Activated gamma-delta T cell treated with Interleukin-2 at 50 U/mL for 16 hours (primary cell): ENCODE measurements at places on chromosomes 13 and 19.

- DNase-seq = no peak
These were observed 68.9 kb upstream of the ZNF835 start for GRCh38 chr19:56740501-56740900.

DNA sequence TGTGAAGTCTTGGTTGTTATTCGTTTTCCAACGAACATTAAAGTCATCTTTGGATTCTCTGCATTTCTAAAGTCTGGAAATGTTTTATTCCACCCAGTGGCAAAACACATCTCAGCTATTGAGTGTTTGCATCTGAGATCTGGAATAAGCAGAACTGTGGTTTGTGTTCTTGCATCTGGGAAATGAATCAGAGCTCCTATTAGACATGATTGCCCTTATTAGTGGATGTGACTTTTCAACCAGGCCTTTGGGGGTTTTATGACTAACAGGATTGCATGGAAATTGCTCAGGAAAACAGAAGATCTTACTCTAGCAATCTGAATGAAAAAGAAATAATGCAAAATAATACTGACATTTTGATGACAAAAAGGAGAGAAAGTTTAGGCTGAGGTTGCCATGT, 488.8 kb downstream of the IRS2 start:
- DNase-seq = no peak

DNA sequence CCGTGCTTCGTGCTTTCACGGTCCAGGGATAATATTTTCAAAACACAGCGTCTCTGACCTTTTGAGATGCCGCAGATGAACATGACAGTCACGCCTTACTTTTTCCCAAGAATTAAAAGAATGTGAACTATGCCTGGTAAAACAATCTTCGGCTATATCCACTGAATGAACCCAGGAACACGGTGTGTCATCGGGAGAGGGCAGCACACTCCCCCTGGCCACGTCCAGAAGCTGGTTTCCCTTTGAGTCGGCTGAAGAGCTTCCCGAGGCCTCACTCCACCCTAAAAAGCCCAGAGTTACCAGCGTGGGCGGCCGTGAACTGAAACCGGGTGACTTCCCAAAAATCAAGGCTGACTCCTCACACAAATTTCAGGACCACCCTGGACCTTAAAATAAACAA, 22.9 kb upstream of the SHISA2 start:
- no peak for DNase-seq

- DNase-seq = no peak
These were observed 124.1 kb upstream of the MCF2L start for GRCh38 chr13:112844879-112845278.

GRCh38 chr19:40529093-40529954, 47.3 kb upstream of the SHKBP1 start:
- peak; percentile 85 for DNase-seq

DNA sequence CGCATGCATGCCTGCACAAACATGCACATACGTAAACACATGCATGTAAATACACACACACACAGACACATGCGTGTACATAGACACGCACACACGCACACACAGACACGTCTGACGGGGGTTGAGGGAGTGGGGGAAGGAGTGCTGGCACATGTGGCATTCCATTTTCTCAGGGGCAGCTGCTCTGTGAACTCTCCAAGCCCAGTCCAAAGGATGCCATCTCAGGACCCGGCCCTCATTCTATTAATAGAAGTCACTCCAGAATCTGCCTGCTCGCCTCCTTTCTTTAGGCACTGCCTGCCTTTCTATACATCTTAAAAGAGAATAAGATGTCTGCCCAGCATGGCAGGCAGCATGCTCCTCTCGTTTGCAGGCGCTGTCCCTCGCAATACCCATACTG, 5.3 kb downstream of the ARHGEF7 start:
- no peak for DNase-seq

- DNase-seq = no peak
These were observed 74.2 kb downstream of the IRS2 start for GRCh38 chr13:109712124-109712722.

DNA sequence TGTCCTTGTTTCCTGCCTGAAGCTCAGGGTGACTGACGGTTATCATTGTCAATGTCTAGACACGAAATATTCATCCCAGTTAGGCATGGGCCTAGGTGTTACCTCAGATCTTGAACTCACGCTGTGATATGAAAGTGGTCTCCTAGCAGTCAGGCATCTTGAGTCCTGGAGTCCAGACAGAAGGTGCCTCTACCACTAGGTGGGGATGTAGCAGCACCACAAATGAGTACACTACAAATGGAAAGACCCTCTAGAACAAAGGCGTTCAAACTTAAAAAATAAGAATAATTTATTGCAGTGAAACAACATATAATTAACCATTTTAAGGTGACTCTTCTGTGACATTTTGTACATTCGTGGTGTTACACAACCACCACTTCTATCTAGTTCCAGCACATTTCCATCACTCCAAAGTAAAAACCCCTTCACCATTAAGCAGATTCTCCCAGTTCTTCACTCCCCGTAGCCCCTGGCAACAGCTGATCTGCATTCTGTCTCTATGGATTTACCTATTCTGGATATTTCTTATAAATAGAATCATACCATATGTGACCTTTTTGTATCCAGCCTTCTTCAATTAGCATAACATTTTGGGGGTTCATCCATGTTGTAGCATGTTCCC, 11.9 kb upstream of the FRY start:
- peak; percentile 21 for DNase-seq

DNA sequence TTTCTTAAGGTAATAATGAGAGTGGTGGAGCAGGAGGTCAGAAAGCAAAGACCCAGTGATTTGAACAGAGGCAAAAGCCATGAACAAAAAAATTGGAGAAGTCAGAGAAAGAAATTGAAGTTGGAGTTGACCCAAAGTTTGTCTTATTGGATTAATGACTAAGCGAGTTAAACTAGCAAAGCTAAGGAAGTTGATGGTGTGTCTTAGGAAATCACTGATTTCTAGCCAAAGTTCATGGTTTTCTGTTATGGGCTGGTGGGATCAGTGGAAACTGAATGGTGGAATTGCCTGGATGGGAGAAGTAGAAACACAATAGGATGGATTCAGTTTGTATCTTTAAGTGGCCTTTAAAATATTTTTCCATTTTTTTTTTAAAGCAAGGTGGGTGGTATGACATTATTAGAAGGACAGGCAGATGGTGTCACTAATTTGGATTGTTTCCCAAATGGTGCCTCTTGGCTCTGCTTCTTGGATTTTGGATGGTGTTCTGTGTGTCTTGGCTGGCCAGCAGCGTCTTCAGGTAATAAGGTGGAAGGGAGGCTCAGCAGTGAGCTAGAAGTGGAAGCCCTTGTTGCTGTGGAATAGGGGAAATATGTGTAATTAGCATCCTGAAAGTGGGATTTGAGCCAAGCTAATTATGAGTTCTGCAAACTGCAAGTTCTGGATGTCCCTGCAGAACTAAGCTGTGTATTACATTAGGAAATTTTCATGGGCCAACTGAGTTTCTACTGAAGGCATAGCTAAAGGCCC, 302.9 kb downstream of the LMO7 start:
- DNase-seq = no peak

- DNase-seq = no peak
These were observed 111.1 kb downstream of the COG6 start for GRCh38 chr13:39766464-39767158.

DNA sequence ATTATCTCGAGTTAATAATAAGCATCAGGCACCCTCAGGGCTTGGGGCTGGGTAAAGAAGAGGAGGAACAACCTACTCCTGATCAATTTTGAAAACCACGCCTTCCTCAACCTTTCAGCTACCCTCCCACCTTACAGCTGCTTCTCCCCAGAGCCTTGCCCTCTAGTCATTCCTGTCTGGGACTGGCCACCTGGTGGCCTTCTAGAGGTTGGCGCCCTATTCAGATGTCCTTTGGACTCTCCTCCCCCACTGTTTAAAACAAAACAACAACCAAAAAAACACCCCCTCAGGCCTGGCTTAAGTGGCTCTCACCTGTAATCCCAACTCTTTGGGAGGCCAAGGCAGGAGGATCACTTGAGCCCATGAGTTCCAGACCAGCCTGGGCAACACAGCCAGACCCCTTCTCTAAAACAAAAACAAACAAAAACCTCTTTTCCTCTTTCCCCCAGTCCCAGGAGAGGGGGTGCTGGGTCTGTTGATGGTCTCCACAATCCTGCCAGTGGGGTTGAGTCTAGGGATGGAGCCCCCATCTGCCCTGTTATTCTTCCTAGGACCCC, 62.3 kb downstream of the CCDC70 start:
- no peak for DNase-seq

- DNase-seq = no peak
These were observed 57.2 kb upstream of the ZNRF4 start for GRCh38 chr19:5397804-5398692.

DNA sequence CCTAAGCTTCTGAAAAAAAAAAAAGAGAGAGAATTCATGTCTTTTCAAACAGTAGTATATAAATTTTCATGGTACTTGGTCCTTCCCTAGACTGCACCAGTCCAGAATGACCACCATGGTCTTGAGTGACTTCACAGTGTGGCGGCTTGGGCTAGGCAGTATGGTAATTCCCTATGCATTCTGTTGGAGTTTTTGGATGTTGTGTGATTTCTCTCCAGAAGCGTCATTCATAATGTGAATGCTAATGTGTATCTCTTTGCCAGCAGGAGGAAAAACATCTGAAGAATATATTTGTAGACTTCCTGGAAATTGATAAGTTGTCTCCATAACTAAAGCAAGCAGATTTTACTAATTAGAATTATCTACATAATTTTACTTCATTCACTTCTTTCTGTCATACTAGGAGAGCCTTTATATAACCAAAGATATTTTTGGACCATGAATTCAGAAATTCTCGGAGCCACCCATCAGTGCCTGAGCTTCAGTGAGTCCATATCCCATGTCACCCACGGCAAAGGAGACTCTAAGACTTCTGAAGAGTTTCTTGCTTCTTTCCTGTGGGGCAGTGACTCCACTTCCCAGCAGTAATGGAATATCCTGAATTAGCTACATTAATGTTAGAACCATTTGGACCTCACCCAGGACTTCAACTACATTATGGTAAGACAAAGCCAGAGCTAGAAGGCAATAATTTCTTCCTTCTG, 8.4 kb downstream of the STARD13 start:
- DNase-seq = no peak

GRCh38 chr13:103525530-103525929, 459.3 kb upstream of the SLC10A2 start:
- no peak for DNase-seq

- peak; percentile 17 for DNase-seq
These were observed 1.4 kb downstream of the PARP4 start for GRCh38 chr13:24511019-24511815.

DNA sequence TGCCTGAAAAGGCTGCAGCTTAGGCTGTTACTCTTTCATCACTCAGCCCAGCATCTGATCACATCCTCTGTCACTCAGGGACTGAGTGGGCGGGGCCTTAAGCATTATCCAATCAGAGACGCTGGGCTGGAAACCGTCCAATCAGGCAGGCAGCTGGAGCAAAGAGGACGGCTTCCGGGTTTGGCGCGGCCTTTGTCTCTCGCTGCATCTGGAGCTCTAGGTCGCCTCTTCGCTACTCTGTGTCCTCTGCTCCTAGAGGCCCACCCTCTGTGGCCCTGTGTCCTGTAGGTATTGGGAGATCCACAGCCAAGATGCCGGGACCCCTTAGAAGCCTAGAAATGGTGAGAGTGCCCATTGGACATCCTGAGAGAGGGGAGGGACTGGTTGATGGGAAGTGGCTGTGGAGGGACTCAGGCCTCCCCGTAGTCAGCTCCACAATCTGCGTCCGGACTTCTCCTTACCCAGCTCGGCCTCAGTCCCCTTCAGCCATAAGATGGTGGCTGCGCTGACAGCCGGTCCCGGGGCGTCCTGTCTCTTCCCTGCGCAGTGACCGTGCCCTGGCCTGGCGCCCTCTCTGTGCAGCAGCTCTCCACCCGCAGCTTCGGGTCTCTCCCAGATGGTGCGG, at the start of gene ZNF486:
ZNF486 (plus strand) TSS at position 195 of the 625 bp plus-strand sequence; CDS start at position 312, 117 bp downstream.
- peak; percentile 91 for DNase-seq

DNA sequence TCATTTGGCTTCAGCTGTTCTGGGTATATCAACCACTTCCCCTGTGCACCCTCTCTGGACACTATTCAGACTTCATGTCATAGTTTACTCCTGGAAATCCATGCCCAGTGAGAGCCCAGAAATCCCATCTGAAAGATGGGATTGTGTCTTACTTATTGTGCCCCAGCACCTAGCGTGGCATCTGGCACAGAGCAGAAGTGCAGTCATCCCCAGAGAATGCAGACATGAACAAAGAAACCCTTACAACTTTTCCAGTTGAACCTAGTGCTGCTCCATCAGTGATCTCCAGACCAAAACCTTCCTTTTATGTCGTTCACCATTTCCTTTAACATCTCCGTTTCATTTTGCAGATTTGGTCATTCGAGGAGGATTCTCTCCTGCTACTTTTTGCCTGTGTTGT, 60.6 kb downstream of the MBNL2 start:
- DNase-seq = no peak

DNA sequence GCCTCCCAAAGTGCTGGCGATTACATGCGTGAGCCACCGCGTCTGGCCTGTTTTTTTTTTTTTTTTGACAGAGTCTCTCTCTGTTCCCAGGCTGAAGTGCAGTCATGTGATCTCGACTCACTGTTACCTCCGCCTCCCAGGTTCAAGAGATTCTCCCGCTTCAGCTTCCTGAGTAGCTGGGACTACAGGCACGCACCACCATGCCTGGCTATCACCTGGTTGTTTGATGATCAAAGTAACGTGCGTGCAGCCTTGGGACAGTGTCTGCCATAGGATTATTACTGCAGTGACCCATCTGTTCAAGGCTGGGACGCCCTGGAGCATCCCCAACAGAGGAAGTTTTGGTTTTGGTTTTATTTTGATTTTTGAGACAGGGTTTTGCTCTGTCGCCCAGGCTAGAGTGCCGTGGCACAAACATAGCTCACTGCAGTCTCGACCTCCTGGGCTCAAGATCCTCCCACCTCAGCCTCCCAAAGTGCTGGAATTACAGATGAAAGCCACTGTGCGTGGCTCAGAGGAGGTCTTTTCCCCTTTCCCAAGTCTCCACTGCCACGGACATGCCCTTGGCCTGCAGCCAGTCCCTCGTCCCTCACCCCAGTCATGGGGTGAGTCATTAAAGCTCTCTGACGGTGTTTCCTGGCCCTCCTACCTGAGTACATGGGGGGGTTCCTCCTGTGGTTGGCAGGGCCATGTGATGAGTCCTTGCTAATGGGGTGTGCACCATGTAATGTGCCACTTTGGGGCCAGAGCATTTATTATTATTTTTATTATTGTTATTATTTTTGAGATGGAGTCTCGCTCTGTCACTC, 65.6 kb downstream of the IER2 start:
- no peak for DNase-seq

DNA sequence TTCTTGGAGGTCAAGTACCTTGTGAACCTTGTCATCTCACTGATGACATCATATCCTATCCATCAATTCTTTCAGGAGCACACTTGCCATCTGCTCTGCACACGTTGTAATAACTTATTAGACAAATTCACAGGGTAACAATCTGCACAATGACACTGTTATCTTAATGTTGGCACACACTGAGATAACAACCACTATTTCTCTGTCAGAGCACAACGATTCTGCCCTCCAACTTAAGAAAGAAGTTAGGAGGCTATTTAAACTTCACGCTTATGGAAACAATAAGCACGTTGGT, 351.3 kb downstream of the DACH1 start:
- no peak for DNase-seq

- DNase-seq = no peak
These were observed 13.3 kb upstream of the ZSCAN4 start for GRCh38 chr19:57655443-57655842.

- no peak for DNase-seq
These were observed 215.3 kb downstream of the KLF5 start for GRCh38 chr13:73274147-73274546.
